Stimulated activated naive CD8-positive, alpha-beta T cell treated with anti-CD3 and anti-CD28 coated beads, Interleukin-15, Interleukin-2, amounts not matched to agents 100 U/mL and 50 U/mL, for 24 hours (primary cell): ENCODE measurements at places on chromosomes 7 and 10.
A peak's percentile ranks its signal among the peaks of the same experiment; 100 is the strongest.

DNA sequence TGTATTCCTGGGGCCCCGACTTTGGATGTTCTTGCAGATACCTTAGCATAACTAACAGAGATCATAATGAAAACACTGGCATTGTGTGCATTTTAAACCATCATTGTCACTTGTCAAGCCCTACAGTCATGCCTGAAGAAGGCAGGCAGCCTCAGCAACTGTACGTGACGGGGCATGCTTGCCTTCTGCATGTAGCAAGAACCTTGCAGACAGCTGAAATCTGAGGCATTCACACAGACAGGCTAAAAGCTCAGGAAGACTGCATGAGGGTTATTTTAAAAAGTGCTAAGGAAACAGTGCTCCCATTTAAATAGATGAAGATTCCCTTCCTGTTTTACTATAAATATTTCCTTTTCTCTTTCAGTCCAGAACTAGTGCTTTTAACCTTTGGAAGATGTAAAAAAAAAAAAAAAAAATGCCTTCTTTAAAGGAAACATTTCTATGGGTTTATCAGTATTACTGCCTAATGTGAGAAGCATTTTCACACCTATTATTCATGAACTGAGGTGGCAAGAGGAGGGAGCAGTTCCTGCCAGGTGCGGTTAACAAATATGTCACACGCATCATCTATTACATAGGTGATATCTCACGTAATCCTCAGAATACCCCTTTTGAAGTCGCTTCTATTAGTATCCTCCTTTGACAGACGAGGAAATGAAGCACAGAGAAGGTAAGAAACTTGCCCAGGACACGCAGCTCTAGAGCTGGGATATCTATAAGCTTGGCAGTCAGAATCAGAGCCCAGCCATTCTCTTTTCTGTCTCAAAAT lies 88.1 kb downstream of the PRKCQ start:
- no peak for DNase-seq

DNA sequence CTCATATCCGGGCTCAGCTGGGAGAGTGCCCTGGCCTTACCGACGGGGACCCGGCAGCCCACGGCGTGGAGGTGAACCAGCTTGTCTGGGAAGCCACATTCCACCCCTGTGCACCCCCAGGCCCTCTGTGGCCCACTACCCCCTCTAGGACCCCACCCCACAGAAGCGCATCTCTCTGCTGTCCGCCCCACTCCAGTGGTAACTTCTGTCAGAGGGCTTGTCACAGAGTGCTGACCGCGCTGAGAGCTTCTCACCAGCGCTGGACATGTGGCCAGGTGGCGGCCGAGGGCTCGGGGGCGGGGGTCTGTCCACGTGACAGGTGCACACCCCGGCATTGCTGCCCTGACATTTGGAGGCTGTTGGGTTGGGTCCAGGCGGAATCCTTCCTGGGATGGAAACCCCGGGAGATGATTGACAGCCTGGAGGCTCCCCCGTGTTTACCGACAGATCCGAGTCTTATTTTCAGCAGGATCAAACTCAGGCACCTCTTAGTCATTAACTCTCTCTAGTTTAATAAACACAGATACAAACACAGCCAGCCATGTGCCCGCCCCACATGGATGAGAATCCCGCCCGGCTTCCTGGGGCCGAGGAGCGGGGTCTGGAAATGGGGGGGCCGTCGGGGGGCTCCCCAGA lies 5.1 kb downstream of the ELFN1 start:
- DNase-seq, result no peak

DNA sequence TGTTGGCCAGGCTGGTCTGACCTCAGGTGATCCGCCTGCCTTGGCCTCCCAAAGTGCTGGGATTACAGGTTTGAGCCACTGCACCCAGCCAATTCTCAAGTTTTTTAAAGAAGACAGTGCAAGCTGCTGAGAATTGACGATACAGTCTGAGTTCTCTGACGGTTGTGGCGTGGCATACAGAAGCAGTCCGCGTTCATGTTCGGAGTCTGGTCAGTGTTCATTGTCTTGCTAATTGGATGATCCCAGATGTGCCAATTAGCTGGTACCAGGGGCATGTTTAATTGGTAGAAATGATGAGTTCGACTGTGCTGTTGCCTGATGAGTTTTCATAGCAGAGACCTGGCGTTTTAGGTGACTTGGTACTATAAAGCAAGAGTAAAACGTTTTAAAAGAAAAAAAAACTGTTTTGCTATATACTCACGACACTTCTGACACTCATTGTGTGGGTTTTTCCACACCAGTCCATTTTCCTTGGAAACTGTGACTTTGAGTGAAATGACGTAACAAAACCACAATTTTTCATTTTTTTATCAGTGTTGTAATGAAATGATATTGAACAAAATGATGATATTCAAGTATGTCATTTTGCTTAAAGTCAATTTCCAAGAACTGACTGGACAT lies 32.3 kb downstream of the CAMK1D start:
- DNase-seq, result no peak

DNA sequence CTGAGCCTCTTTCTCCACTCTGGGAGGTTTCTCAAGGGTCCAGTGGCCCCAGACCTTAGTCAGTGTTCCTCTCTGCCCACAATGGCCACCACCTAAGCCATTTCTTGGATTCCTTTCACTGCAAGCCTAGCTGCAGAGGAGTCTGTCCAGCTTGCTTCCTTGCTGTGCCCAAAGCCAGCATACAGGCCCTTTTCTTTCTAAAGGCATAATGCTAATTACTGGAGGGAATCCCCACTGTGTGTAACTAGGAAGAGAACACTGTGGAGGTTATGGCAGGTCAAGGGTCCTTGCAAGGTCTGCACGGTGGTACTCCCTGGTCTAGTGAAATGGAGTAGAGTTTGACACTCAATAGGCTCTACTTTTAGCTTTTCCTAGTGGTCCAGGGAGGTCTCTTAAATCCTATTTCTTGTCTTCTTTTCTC lies 70.4 kb upstream of the CC2D2B start:
- no peak for DNase-seq

- DNase-seq, result no peak
Observed at GRCh38 chr10:558891-559766, 130.3 kb downstream of the DIP2C start.

GRCh38 chr7:22356701-22357310 lies at the start of gene RAPGEF5:
Gene RAPGEF5, minus strand, starts transcription at chr7:22357154. Its CDS starts 94 bp downstream, at chr7:22357060.
- peak; percentile 13 for DNase-seq

GRCh38 chr10:93475227-93475626 lies 6.9 kb downstream of the MYOF start:
- DNase-seq, result no peak

DNA sequence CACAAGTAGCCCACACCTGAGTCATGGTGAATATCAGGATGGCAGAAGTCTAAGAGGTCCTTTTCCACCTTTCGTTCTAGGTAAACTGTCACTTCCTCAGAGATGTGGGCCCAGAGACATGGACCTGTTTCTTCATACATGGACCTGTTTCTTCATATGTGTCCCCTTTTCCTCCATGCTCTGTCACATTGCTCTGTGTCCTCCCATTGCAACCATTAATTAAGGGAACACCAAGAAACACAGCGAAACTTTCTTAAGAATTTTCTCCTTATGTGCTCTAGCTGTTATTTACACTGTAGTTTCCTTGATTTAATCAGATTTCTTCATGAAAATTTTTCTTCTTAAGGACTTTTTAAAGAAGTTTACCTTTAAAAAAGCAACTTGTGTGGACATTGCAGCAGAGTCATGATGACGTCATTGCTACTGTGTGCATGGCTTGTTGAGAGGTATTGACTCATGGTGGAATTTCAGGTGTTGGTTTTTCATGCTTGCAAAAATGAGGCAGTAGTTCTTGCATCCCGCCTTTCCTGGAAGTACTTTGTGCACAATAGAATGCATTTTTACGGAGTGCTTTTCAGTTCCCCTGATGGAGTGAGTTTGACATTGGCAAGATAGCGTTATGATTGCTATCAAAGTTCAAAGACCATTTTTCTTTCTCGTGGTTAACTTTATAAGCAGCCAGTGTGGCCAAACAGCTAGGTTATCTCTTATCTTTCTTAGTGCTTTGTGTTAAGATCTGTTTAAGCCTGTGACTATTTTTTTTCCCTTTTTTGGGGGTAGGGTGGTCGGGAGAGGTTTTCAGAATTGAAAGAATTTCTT lies 37.7 kb downstream of the CFAP58 start:
- DNase-seq, result no peak

GRCh38 chr7:139078911-139079310 lies 30.6 kb downstream of the ZC3HAV1 start:
- no peak for DNase-seq

DNA sequence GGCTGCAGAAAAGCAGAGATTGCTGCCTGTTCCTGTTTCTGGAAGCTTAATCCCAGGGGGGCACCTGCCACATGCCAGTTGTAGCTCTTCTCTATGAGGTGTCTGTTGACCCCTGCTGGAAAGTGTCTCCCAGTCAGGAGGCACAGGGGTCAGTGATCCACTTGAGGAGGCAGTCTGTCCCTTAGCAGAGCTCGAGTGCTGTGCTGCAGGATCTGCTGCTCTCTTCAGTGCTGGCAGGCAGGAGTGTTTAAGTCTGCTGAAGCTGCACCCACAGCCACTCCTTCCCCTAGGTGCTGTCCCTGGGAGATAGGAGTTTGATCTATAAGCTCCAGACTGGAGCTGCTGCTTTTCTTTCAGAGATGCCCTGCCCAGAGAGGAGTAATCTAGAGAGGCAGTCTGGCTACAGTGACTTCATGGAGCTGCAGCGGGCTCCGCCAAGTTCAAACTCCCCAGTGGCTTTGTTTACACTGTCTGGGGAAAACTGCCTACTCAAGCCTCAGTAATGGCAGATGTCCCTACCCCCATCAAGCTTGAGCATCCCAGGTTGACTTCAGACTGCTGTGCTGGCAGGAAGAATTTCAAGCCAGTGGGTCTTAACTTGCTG lies 57.6 kb upstream of the CROT start:
- no peak for DNase-seq

GRCh38 chr7:41134300-41135255 lies 568.3 kb downstream of the INHBA start:
- DNase-seq, result no peak

- no peak for DNase-seq
Observed at GRCh38 chr7:148192491-148192890, 398.1 kb upstream of the C7orf33 start.

DNA sequence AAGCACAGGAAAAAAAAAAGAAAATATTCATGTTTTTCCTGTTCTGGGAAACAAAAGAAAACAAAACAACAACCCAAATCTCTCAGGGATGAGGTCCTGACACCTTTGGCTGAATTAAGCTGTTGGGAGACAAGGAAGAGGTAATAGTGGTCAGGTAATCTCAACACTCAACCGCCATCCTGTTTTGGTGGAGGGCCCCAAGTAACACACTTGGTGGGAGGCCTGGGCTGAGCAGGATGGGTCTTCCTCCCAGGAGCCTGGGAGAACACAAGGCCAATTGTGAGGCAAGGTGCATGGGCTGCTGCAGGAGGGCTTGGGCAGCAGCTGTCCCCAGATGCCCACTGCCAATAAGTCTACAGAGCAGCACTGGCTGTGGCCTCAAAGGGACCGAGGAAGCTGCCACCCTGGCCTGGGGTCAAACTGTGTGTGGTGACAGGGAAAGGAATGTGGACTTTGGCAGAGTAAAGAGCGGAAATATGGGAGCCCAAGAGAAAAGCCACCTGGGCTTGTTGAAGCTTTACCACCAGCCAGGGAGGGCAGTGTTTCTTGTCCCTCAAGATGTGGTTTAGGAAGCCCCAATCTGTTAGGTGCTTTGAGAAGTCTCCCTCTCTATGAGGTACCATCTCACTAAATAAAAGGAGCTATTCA lies 93.5 kb upstream of the SLC25A13 start:
- DNase-seq, result no peak

DNA sequence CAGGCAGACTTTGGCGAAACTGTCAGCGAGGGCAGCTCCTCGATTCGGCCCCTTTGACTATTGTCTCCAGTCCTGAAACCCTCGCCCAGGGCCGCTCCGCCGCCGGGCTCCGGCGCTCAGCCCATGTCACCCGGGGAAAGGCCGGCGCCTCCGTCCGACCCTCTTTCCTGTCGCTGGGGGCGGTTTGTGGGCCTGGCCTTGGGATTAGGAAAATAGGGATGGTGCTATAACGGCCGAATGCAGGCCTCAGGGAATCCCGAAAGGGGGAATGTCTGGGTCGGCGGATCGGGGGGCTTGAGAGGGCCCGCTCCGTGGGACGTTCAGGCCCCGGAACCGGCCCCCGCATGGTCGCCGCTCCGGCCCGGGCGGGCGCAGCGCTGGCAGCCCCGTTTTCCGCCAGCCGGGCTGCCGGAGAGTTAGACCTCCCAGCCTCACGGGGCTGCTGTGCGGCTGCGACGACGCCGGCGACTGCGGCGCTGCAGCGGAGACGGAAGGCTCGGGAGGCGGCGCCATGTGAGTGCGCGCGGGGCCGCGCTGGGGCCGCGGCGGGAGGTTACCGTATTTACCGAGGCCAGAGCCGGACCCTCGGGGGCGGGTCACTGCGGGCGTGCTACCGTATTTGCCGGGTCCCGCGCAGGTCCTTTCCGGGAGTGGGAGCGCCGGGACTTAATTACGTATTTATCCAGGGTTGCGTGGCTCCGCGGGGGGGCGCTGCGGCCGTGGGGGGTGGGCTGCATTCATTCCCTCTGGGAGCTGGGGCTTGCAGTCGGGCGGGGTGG lies 25.9 kb downstream of the ZNF775 start:
- peak; percentile 85 for DNase-seq

- no peak for DNase-seq
Observed at GRCh38 chr10:102523250-102524029, 19.7 kb downstream of the SUFU start.

DNA sequence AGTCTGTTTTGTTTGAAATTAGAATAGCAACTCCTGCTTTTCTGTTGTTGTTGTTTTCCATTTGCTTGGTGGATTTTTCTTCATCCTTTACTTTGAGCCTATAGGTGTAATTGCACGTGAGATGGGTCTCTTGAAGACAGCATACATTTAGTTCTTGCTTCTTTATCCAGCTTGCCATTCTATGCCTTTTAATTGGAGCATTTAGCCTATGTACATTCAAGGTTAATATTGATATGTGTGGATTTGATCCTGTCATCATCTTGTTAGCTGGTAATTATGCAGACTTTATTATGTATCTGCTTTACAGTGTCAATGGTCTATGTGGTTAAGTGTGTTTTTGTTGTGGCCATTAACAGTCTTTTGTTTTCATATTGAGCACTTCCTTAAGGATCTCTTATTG lies 708.9 kb upstream of the ANKRD30A start:
- no peak for DNase-seq

DNA sequence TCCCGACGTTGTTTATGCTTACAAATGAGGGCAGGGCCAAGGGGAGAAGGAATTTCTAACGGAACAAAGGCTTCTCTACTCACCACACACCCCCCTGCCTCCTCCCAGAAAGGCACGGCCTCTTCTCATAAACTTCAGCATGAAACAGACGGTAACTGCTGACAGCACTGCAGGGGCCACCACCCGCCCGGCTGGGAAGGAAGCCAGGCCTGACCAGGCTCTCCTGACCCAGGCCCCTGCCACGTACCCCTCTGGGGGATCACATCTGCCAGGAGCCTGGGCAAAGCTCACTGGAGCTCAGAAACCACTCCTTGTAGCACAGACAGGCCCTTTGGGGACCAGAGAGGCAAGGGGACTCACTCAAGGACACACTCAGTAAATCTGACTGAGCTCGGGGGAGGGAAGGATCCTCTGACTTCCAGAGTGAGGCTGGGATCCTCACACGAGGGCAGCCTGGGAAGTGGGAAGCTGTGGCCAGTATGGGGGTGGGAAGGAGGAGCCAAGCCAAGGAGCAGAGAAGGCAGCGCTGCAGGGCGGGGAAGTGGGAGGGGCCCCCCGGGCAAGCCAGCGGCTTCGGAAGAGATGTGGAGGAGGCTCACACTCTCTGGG lies 46.1 kb downstream of the ZCCHC24 start:
- DNase-seq, result no peak

- no peak for DNase-seq
Observed at GRCh38 chr7:17682586-17682985, 257.7 kb downstream of the SNX13 start.
